ENCODE measurements at places on chromosomes 5 and 9.

DNA sequence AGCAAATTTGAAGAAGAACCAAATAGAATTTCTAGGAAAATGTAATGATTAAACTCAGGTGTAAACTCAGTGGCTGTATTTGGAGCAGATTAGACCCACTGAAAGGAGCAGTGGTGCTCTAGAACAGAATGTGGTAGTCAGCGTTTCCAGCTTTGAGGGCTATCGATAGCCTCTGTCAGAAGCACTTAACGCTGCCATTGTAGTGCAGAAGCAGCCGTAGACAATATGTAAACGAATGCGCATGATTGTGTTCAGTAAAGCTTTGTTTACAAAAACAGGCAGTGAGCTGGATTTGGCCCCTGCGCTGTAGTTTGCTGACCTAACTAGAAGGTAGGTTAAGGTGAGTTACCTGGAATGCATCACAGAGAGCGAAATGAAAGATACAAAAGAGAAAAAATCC lies 72.0 kb downstream of the FAM78A start:
- DNase-seq: no peak

- no peak for DNase-seq
These were observed 2.9 kb downstream of the HIGD2A start for GRCh38 chr5:176391479-176391878.

DNA sequence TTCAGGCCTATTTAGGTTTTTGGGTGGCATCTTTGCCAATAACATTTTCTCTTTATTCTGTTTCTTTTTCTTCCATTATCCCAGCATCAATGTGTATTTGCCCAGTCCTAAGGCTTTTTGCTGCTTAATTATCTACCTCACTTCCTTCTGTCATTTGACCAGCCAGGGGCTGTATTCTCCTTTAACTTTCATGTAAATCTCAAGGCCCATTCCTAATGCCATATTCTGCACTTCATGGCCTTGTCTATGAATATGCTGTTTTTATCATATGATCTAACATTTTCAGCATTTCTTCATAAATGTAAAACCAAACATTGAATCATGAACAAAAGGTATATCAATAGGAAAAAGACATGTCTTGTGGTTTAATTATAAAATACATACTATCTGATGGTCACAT lies 108.7 kb downstream of the SSBP2 start:
- no peak for DNase-seq

GRCh38 chr5:14057289-14057688 lies 85.9 kb upstream of the TRIO start:
- DNase-seq: peak; percentile 28

GRCh38 chr5:1461396-1461795 lies 16.2 kb upstream of the SLC6A3 start:
- DNase-seq: no peak

DNA sequence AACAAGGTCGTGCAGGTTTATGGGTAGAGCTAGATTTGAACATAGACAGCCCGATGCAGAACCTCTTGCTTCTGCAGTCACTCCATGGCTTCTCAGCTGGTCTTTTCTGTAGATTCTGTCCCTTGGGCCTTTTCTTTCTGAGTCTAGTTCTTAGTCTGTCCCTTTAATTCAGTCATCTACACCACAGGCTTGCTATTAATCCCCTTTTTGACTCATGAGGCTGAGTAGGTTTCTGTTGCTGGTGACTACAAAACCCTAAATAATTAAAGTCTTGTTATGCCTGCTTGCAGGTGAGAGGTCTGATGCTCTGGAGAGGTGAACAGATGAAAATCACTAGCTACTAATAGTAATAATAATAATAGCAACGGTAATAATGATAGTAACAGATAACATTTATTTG lies 19.3 kb upstream of the STRBP start:
- no peak for DNase-seq

GRCh38 chr5:74373076-74373475 lies 267.5 kb downstream of the ENC1 start:
- no peak for DNase-seq

DNA sequence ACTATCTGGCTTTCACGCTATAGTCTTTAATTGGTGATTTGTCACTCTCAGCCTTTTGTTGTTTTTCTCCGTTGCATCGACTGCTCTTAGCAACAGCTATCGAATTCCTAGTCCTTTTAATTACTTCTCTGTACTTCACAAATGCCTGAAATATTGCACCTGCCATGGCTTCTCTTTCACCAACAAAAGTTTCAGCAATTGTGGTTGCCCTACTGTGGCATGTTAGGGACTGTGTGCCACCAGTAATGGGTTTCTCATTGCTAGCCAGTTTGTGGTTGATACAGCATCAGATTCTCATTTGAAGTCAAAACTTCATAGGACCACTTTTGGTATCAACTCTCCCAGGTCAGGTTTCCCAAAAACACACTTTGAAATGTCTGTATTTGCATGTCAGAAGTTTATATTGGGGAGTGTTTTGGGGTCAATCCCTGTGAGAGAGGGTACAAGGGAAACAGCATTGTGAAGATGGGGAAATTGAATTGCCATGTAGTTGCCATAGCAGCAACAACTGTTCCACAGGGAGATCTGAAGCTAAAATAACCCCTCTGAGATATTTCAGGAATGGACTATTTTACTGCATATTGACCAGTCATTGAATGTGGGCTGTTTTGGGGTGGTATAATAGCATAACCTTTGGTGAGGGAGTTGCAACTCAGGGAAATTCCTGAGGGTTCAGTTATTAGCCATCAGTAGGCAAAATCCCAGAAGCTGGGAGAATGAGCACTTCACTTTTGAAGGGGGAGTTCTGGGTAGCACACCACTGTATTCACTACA lies 99.2 kb downstream of the WDR70 start:
- no peak for DNase-seq

GRCh38 chr5:142053426-142054151 lies 40.8 kb upstream of the GNPDA1 start:
- DNase-seq: no peak

DNA sequence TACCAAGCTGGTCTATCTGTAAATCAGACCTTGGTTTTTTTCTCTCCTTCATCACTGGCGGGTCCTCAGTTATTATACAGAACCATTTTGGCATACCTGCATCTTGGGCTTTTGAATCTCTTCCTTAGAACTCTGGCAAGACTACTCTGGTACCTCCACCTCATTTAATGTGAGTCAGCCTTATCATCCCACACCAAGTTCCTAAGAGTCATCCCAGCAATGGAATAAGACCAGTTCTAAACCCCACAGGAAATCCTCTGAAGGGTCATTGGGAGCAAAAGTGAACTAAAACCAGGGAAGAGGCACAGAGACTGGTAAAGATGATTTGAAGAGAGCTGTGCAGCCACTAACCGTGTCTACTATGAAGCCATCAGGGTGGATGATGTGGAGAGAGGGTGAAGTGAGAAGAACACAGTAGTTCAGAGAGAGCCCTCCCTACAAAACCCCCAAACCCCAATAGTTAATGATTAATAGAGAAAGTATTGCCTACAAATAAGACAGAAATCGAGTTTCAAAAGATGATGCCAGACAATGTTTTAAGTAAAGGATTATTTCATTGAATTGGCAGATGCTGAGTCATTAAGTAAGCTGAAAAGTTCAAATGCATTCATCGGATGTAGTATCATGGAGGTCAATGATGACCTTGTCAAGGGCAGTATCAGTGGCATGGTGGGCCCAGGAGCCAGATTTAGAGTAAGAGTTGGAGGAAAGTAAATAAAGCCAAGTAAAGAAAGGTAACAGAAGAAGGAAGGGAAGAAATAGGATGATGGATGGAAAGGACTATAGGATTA lies 85.4 kb downstream of the PCSK1 start:
- DNase-seq: no peak

- DNase-seq: no peak
These were observed 37.4 kb downstream of the PTTG1 start for GRCh38 chr5:160458806-160459800.

DNA sequence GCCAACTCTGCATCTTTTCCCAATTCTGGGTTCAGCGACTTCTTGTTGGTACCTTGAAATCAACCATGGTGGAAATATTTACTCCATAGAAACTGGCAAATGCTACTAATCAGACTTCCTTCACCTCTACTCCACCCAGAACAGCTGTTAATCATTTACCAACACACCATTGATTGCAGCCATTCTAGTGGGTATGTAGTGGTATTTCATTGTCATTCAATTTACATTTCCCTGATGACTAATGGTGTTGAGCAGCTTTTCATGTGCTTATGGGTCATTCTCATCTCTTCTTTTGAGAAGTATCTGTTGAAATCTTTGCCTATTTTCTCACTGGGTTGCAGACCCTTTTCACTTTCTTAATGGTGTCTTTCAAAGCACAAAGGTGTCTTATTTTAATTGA lies 122.4 kb upstream of the MSX2 start:
- DNase-seq: no peak

GRCh38 chr5:6713274-6714225 lies at the start of gene TENT4A:
Gene TENT4A (plus strand): TSS chr5:6713432. CDS start chr5:6713984, 552 bp downstream.
- peak; percentile 24 for DNase-seq

DNA sequence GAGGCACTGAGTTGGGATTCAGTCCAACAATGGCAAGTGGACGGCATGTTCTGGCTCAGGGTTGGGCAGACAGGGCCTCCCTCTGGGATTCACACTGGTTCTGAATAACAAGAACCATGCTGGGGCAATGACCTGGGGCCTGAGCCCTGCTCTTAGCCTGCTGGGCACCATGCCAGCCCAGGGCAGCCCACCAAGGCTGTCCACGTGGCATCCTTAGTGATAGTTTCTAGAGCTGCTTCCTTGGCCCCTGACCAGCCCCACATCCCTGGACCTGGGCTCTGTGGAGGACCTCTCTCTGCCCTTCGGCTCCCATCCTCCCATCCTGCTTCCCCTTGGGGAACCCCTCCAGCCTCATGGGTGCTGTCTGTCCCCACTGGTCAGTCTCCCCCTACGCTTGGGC lies 22.3 kb upstream of the OLFM1 start:
- DNase-seq: no peak

GRCh38 chr5:154834053-154834452 lies 16.4 kb downstream of the FAXDC2 start:
- no peak for DNase-seq

GRCh38 chr9:130825351-130825651 lies 9.8 kb upstream of the ABL1 start:
- no peak for DNase-seq

DNA sequence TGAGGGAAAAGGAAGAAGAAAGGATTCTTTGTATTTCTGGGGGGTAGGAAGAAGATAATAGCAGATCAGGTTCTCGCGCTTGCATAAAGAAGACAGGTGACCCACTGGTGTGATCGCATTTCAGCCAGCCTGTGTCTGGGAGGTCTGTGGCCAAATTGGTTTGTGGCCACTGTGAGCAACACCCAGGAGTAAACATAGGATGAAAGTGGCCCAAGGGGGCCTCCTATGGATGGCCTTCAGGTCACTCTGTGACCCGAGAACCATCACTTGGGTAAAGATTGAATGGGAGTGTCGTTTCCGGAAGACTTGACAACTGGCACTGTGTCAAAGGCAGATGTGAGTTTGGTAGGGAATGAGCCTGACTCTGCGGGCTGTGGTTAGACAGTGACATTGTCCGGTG lies 34.2 kb downstream of the RAI14 start:
- DNase-seq: no peak

GRCh38 chr5:139839232-139839815 lies 43.7 kb downstream of the PSD2 start:
- DNase-seq: no peak

- no peak for DNase-seq
These were observed 36.0 kb downstream of the NDUFS6 start for GRCh38 chr5:1836891-1837880.

DNA sequence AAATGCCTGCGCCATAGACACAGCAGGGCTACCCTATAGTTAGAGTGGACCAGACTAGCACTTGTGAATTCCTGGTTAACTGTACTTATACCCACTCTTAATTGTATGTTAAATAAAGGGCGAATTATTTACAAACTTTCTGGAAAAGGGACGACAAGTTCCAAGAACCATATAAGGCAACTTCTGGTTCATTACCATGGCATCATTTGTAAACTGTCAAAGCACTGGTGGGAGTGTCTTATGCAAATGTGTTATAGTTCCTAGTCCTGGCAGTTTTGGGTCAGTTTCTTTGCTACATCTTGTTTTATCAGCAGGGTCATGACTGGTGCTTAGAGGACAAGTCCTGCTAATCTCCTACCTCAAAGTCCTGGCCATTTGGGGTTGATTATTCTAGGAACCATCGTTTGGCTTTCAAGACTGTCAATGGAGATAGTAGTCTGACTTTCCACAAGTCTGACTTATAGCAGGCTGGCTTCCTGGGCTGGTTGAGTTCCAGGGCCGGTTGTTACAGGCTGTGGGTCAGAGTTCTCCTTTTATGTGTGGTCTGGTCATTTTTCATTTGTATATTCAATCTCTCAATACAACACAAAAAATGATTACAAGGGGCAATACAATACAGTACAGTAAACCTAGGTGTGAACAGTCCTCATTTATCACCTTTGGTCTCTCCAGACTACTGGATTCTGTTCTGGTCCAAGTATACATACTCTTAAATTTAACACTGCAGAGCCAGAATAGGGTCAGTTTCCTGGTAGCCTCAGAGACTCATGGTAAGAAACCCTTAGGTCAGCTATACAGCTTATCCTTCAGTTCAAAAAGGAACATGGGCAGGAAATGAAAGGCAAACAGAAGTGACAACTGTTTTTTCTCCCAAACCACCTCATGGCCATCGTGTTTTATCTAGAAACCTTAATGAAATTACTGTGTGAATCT lies 8.3 kb upstream of the CFAP95 start:
- DNase-seq: no peak

GRCh38 chr5:58497921-58498320 lies 6.7 kb downstream of the GAPT start:
- DNase-seq: no peak

- no peak for DNase-seq
These were observed 32.3 kb downstream of the SERINC5 start for GRCh38 chr5:80223561-80223960.

DNA sequence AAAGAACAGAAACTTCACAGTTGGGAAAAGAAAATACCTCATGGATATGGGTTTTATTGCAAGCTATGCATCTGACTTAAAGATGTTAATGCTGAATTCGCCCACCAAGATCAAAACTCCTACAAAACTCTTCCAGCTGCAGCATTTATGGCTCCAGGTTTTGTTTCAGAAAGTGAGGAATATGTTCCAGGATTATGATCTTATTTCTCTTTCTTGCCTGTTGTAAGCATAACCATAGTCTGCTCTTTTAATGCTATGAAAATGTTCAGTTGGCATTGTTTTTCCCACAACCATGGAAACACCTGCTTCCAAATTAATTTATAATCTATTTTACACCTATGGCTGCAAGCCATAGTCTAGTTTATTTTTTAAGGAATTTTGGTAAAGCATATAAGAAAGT lies 34.9 kb upstream of the FST start:
- DNase-seq: no peak
